ENCODE measurements at places on chromosomes 6 and 20.

GRCh38 chr6:6728169-6728941, 139.8 kb downstream of the LY86 start:
- no peak for DNase-seq

DNA sequence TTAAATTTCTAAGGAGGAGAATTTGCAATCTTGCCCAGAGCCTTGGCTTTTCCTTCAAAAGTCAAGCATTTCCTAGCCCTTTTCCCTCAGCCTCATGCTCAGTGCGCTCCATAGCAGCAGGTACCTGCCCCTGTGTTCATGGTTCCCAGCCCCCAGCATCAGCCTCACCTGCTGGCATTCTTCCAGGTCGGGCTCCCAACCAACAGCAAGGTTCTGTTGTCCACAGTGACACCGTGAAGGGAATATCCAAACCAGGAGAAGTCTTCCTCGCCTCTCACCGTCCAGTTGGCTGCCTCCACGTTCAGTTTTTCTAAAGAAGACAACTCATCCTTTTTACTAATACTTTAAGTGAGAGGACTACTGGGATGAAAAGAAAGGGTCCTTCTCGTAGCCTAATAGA, 42.7 kb downstream of the GPLD1 start:
- no peak for DNase-seq

- DNase-seq: no peak
Observed at GRCh38 chr20:46938434-46938833, 43.8 kb downstream of the EYA2 start.

DNA sequence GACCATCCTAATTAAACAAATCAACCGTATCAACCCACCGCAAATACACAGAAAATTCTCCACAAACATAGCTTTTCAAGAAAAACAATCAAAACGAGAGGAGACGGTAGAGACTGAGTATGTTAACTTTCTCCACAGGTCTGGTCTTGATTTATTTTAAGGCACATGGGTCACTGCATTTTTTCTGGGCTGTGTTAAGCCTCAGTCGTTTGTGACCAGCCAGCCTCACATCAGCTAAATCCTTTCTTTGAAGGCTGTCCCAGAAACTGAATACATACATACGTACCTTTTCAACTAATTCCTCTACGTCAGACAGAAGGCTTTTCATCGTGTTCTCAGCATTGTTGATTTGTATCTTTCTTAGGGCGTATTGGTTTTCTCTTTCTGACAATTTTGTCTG, 69.4 kb downstream of the LAMA4 start:
- DNase-seq: no peak

DNA sequence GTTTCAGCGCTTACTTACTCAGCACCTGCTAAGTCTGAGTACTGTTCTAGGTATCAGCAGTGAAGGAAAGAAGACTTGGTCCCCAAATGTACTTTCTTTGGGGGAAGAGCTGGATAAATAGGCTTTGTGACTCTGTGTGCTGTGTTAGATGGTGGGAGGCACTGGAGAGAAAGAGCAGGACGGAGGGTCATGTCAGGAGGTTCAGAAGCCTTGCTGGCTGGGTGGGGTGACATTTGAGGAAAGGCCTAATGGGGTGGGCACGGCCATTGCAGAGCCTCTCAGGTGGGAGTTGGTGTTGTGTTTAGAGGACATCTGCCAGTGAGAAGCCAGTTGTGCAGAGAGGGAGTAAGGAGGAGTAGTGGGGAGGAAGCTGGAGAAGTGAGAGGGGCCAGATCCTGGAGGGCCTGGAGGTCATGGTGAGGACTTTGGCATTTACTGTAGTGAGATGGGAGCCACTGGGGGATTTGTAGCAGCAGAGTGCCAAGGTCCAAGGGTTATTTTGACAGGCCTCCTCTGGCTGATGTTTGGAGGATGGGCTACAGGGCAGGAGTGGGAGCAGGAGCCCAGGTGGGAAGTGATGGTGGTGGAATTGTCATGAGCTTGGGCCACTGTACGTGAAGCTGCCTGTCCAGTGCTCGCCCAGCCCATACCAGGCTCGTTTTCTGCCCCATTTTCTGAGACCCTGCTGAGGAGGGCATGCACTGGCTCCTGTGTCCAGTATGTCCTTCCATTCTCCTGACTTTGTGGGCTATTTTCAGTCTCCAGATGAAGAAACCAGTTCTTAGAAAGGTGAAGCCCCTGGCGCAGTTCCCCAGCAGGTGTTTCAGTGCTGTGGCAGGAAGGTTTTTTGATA, 886 bp downstream of the SDCBP2 start:
- no peak for DNase-seq

DNA sequence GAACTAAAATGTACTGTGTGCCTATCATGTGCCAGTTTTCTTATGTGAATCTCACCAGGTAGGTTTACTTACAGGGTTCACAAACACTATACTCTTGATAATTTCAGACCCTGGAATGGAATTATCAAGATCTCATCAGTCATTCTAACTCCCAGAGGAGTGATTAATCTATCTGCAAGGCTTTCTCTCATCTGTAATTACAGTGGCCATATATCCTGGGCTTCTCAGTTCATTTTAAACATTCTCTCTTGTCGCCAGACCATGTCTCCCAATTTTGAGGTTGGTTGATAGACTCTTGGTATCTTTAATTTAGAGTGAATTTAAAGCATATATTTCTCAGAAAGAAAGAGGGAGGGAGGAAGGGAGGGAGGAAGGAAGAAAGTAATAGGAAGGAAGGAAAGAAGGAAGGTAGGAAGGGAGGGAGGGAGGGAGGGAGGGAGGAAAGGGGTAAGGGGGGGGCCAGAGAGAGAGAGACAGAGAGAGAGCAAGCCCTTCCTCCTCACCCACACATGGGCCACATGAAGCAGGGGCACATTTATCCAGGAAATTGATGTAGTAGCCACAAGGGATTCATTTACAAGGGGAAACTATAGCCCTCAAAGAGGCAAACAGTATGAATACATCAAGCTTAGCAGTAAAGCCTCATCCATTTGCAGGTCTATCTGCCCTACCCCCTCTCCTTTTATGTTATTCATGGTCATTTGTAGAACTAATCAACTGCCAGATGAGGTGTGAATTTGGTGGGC, 25.8 kb upstream of the NRSN1 start:
- DNase-seq: no peak

GRCh38 chr20:23161968-23162696, 76.0 kb upstream of the CD93 start:
- DNase-seq: no peak

GRCh38 chr20:2742431-2742830, 49.9 kb downstream of the EBF4 start:
- no peak for DNase-seq

- no peak for DNase-seq
Observed at GRCh38 chr6:115675443-115675842, 385.2 kb downstream of the FRK start.

DNA sequence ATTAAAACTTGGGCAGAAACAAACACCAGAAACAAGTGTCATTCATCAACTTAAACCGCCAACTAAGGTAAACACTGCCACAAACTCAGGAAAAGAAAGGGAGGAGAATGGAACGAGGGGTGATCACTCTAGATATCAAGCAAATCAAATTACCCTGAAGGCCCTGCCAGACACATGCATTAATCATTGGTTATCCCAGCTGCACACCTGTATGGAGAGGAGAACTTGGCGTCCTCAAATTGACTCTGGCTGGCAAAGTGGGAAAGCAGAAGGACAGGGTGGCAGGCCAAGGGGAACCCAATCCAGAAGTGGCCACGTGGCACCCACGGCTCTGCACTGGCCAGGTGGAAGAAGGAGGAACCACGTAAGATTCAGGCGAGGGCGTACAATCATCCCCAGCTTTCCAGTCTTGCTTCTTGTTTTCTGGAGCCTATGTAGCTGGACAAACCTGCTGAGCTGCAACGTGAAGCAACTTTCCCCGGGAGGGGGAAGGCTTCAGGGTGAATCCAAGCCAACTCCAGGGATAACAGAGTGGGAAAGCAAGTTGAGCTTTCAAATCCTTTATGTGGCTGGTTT, 156.2 kb upstream of the JARID2 start:
- no peak for DNase-seq

- no peak for DNase-seq
Observed at GRCh38 chr6:142839686-142840040, 105.3 kb downstream of the HIVEP2 start.

DNA sequence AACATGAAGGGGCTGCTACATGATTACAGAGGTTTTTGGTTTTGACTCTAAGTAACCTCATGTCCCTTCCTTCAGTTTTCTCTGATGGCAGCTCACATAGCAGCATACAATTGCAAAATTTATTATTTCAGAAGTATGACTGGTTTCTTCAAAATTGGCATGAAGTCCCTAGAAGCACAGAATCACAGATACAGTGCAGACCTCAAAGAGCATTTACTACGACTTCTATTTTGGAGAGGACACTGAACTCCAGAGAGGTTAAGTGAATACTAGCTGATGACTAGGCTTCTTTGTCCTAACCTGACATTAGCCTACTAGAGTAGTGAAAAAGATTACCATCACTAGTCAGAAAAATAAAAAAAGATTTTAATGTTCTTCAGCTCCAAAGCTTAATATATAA, 664.3 kb downstream of the RFPL4B start:
- DNase-seq: no peak

- no peak for DNase-seq
Observed at GRCh38 chr20:20078041-20078440, 25.7 kb downstream of the CFAP61 start.

- DNase-seq: peak; percentile 34
Observed at GRCh38 chr6:30494291-30494861, 5.1 kb downstream of the HLA-E start.

DNA sequence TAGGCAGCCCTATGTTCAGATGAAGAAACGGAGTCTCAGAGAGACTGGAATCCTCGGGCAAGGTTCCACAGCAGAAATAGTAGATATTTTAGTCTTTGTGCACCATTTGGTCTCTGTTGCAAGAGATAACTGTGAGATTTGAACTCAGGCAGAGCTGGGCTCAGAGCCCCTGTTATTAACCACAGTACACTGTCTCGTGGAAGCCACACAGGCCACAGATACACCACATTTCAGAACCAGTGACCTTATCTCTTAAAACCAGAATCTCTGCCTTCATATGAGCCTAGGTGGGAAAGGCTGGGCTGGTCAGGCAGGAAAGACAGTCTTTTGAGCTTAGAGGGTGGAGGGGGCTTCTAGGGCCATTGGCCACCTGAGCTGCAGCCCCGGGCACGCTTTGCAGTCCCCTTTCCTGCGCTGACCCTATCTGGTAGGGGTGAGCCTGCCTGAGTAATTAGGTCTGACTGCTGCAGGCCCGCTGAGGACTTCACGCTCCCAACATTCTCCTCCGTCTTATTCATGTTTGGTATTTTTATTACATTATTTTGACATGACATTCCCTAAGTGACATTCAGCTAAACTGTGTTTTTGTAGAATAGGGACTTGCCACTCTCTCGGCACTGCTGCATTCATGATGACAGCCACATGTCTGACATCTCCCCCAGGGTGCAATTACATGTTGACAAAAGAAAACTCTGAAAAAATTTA, 71.1 kb downstream of the KCNB1 start:
- no peak for DNase-seq

- DNase-seq: no peak
Observed at GRCh38 chr6:10655508-10656055, 38.8 kb downstream of the C6orf52 start.

Data from activated CD4-positive, alpha-beta T cell treated with anti-CD3 and anti-CD28 coated beads, Interleukin-2, amount 50 U/mL, for 48 hours (primary cell).